Activated CD4-positive, alpha-beta T cell treated with anti-CD3 and anti-CD28 coated beads, Interleukin-10, Interleukin-2, amounts not matched to agents 100 ng/mL and 50 ng/mL, durations not matched to agents 16 hours and 8 hours (primary cell): ENCODE measurements at places on chromosomes 2 and 18.

DNA sequence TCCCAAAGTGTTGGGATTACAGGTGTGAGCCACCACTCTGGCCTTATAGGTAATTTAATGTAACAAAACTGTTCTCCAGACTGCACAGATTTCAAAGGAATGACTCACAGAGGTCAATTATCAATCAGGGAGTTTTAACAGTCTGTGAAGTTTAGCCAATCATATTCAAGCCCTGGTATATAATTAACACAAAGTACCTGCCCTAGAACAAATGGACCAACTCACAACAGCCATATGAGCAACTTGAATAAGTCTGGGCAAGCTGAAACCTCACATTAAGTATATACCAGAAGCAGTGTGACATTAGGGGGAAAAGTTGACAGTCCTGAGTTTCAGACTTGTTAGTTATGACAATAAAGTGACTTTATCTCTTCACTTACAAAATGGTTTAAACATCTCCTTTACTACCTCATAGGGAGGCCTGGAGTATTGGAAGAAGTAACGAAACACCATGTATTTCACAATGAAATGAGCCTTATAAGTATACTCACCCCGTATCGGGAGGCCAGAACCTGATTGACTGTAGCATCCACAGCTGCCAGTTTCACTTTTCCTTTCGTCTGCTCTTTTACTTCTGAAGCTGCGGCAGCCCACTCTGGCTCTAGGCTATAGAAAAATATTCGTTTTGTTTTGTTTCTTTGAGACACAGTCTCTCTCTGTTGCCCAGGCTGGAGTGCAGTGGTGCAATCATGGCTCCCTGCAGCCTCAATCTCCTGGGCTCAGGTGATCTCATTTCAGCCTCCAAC is 22.2 kb downstream of the PDIA6 start:
- DNase-seq: peak; percentile 45

DNA sequence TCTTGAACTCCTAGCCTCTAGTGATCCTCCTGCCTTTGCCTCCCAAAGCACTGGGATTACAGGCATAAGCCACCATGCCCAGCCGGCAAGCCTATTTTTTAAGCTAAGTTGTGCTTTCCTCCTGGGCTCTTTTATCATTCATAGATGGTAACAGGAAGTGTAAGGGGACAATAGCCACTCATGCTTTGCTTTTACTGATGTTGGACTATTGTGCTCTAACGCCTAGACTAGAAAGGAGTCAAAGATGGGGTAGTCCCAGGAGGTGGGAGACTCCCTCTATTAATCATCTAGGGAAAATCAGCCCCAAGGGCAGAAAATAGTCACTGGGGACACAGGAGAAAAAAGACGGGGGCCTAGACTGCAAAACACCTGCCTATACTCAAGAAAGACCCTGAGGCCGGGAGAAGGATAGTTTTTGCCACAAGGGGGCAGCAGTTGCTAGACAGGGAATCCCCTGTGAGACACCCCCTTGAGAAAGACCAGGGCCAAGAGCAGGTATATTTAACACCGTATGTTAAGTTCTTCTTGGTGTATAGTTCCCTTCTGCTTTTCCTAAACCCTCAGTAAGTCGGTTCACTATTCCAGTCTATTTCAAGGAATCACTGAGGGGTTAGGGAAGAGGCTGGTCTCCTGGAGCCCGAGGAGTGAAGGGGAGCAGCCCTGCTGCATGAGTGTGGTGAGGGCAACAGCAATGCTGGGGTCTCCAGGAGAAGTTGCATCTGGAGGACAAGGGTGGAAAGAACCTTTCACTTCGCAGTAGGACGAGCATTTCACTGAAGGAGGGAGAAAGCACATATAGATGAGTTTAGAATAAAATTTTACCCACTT is 2.1 kb upstream of the CXCR1 start:
- DNase-seq: peak; percentile 63

GRCh38 chr2:161170377-161170776 is 10.1 kb downstream of the TANK start:
- no peak for DNase-seq

DNA sequence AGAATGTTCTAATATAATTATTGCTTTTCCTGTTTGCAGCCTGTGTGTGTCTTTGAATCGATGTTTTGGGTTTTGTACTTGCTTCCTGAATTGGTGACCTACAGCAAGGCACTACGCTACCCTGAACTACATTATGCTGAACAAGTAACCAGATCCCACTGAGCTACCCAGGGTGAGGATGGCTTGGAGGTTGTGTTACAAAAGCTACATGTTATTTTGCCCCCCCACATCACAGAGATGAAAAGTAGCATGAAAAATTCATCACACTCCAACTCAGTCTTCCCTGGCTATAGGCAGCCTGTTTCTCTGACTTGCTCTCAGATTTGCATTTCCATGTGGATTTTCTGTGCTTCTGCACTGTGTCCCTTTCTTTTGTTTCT is 162.1 kb downstream of the LDLRAD4 start:
- no peak for DNase-seq

DNA sequence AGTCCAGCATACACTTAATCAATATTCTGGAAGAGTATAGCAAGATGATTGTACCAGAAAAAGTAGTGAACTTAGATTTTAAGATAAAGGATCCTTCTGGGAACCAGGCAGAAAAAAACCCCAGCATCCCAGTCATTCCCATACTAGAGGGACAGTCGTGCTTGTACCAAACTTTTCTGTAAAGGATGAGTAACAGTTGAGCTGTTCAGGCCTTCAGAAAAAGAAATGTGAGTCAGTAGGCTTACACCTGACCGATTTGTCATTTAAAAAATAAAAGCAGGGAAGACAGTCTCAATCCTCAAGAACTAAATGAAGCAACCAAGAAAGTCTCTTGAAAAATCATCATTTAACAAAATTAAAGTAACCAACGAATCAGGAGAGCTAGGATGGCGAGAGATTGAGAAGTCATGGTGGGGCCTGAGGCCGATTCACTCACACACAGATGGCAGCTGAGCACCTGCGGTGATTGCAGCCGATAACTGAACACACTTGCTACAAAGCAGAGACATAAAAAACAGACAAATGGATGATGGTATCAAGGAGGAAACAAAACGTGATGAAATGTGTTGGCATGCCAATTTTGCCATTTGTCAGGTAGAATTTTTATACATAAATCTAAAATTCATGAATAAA is 170.0 kb upstream of the ALKAL2 start:
- peak; percentile 34 for DNase-seq

DNA sequence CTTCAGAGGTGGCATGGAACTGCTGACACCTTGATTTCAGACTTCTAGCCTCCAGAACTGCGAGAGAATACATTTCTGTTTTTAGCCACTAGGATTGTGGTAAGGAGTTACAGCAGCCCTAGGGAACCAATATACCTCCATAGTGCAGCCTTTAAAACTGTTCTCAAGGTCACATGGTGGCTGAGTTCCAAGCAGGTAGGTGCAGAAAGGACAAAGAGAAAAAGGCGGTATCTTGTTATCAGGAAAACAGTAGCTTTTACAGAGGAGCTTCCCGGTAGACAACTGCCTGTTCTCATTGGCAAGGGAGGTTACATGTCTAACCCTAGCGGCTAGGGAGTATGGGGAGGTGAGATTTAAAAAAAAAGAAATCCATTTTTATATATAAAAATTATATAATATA is 96.2 kb upstream of the BCL2L11 start:
- DNase-seq: no peak

- no peak for DNase-seq
Measured at GRCh38 chr18:45619062-45619825, 4.0 kb downstream of the SLC14A2 start.

GRCh38 chr18:32937597-32937996 is 164.8 kb upstream of the KLHL14 start:
- DNase-seq: no peak

GRCh38 chr2:119749477-119750012 is 10.2 kb upstream of the PTPN4 start:
- DNase-seq: no peak

DNA sequence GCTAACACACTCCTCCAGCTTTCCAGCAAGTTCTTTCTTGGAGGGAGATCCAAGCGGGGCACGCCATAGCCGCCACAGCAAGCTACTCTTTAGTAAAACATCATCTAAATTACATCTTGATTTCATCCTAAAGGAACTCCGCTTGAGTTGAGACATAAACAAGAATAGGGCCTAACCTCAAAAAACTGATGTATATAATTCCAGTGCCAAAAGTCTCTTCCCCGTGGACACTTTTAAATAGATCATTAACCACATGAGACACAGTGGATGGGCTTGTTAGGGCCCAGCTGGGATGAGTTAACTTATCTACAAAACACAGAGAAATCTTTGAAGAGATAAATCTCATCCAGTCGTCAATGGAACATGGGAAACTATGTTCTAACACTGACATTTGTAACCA is 20.8 kb upstream of the MLPH start:
- no peak for DNase-seq

- DNase-seq: no peak
Measured at GRCh38 chr2:189175869-189176433, 3.6 kb downstream of the COL5A2 start.

GRCh38 chr2:96148410-96149217 is 3.4 kb upstream of the DUSP2 start:
- DNase-seq: peak; percentile 98

GRCh38 chr18:79485788-79486355 is 90.1 kb downstream of the NFATC1 start:
- DNase-seq: no peak

- DNase-seq: no peak
Measured at GRCh38 chr2:15222856-15223255, 338.3 kb downstream of the NBAS start.

GRCh38 chr2:66443979-66444861 is 9.3 kb downstream of the MEIS1 start:
- no peak for DNase-seq

- DNase-seq: no peak
Measured at GRCh38 chr2:74746480-74746879, 87.4 kb upstream of the HK2 start.

GRCh38 chr18:49212819-49213218 is 247.6 kb downstream of the DYM start:
- DNase-seq: no peak

- no peak for DNase-seq
Measured at GRCh38 chr2:20444101-20444992, 2.5 kb upstream of the RHOB start.

- no peak for DNase-seq
Measured at GRCh38 chr2:16950436-16950835, 284.8 kb upstream of the CYRIA start.
